PC-9 (cell line): ENCODE measurements at places on chromosomes 3 and 15.

- no peaks in the 10 kb centered on the region for H3K4me1 ChIP-seq
- no peaks in the 10 kb centered on the region for H3K27me3 ChIP-seq
- H3K36me3 ChIP-seq = no peaks in the 10 kb centered on the region
- H3K4me3 ChIP-seq = no peak overlapping the region
- DNase-seq = no peak
These were observed 26.1 kb upstream of the BHLHE40 start for GRCh38 chr3:4953119-4953518.

GRCh38 chr3:176906046-176906905 lies 291.0 kb downstream of the TBL1XR1 start:
- H3K36me3 ChIP-seq = no peaks in the 10 kb centered on the region
- peak; percentile 9 for DNase-seq
- H3K27me3 ChIP-seq = no peaks in the 10 kb centered on the region
- H3K4me1 ChIP-seq = peaks cover 30% of the 10 kb centered on the region
- H3K27ac ChIP-seq = peak overlapping the region; percentile 44; the same call in 1 of the 2 replicates
- no peak overlapping the region for H3K4me3 ChIP-seq

DNA sequence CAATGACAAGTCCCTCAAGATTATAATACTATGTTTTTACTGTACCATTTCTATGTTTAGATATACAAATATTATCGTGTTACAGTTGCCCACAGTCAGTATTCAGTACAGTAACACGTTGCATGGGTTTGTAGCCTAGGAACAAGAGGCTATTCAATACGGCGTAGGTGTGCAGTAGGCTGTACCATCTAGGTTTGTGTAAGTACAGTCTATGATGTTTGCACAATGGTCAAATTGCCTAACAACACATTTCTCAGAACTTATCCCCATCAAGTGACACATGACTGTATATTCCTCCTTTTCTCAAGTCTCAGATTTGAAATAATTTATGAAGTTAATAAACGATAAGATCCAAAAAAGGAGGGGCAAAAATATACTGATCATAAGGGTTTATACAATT lies 21.7 kb downstream of the ZDHHC3 start:
- no peaks in the 10 kb centered on the region for H3K27me3 ChIP-seq
- no peak for DNase-seq
- peaks cover 41% of the 10 kb centered on the region for H3K4me1 ChIP-seq
- peak overlapping the region; percentile 46 for H3K27ac ChIP-seq
- no peak overlapping the region for H3K4me3 ChIP-seq
- peaks cover 13% of the 10 kb centered on the region for H3K36me3 ChIP-seq

GRCh38 chr15:51134416-51135199 lies 39.9 kb upstream of the TNFAIP8L3 start:
- no peaks in the 10 kb centered on the region for H3K36me3 ChIP-seq
- no peak overlapping the region for H3K4me3 ChIP-seq
- DNase-seq = no peak
- H3K27ac ChIP-seq = no peak overlapping the region
- H3K4me1 ChIP-seq = no peaks in the 10 kb centered on the region

DNA sequence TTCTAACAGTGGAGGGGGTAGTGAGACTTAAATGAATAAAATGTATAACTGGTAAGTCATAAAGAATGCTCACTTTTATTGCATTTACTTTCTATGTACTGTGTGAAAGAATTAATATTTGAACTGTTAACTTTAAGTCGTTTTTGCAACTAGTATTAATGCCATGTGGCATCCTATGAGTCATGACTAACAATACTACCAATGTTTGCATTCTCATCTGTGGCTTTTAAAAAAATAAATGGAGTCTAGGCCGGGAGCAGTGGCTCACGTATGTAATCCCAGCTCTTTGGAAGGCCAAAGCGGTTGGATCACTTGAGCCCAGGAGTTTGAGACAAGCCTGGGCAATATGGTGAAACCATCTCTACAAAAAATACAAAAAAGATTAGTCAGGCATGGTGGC lies 5.2 kb downstream of the C3orf49 start:
- no peaks in the 10 kb centered on the region for H3K27me3 ChIP-seq
- no peaks in the 10 kb centered on the region for H3K36me3 ChIP-seq
- H3K4me1 ChIP-seq = no peaks in the 10 kb centered on the region
- H3K27ac ChIP-seq = no peak overlapping the region

- H3K27ac ChIP-seq = no peak overlapping the region
- H3K27me3 ChIP-seq = no peaks in the 10 kb centered on the region
- no peaks in the 10 kb centered on the region for H3K36me3 ChIP-seq
- DNase-seq = no peak
- H3K4me1 ChIP-seq = no peaks in the 10 kb centered on the region
These were observed 39.1 kb downstream of the TKT start for GRCh38 chr3:53216723-53217122.

- H3K27ac ChIP-seq = no peak overlapping the region
- DNase-seq = no peak
- no peaks in the 10 kb centered on the region for H3K36me3 ChIP-seq
- no peaks in the 10 kb centered on the region for H3K4me1 ChIP-seq
These were observed 86.7 kb downstream of the PEAK1 start for GRCh38 chr15:77333166-77333565.

DNA sequence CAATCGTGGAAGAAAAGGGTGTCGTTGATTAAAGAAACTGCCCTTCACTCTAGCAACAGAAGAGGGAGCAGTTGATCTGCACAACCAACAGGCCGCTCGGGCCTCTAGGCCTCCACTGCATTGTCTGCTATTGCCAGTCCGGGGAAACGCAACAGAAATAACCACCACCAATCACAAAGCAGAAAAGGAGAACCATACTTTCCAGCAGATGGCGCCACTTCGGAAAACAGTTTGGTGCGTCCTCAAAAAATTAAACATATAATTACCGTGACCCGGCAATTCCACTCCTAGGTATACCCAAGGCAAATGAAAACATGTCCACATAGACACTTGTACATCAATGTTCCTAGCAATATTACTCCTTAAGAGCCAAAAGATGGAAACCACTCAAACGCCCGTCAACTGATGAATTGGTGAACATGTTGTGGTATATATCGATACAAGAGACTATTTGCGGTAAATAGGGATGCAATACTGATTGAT lies 154.1 kb downstream of the TJP1 start:
- peak; percentile 76 for DNase-seq
- peaks cover 16% of the 10 kb centered on the region; the same call in 1 of the 2 replicates for H3K27me3 ChIP-seq
